Breast epithelium (tissue), 4 donors: ENCODE measurements at places on chromosomes 11 and 22. TPM values are rescaled to one million over a fixed set of nuclear protein-coding genes. Genes with fewer than 3 reads are reported as not detected.

Gene OR10A2
- total RNA-seq = not detected

DNA sequence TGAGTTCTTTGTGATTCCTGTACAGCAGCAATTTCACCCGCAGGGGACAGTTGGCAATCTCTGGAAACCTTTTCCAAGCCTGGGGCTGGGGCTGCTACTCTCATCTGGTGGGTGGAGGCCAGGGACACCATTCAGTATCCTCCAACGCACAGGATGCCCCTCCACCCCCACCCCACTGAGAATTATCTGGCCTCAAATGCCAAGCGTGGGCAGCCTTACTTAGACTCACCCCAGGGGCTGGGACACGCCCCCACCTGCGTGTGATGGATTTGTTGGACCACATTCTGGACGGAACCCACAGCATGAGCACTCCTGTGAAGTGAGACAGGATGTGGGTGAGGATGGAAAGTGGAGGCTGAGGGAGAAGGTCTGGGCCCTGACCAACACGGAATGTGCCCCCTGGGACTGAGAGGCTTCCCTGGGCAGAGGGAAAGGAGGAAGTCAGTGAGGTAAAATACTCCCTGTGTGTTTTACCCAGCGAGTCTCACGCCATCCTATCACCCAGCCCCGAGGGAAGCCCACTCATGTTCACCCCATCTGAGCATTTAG, 13.7 kb downstream of the RASD2 start:
- DNase-seq = no peak

DNA sequence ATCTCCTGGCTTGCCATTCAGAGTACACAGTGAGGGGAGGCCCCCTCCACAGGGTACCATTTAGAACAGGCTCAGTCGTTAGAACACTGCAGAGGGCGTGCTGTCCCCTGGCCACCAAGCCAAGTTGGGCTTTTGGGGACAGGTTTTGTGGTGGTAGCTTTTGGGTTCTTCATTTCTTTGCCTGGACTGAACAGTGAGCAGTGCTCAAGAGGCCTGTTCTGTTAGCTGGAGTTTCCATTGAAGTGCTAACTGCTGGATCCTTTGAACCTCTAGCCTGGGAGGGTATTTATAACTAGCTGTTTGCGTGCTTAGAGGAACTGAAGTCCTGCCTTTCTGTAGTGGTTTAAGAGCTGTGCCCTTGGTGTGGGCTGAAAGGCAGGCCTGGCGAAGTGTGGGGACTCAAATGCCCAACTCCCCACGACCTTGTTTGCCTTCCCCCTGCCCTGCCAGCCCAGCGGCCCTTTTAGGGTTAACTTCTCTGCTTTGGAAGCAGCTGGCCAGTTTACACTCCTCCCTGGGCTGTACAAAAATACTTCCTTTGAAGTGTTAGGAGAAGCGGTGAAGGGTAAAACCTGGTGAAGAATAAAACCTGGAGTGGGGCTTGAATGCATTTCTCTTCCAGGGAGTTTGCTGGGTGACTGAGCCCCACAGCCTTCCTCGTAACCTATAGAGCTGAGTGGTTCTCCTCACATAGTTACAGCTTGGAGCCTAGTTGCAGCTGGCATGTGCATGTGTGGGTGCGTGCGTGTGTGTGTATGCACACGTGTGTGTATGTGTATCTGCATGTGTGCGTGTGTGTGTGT, 34.6 kb downstream of the ZNRF3 start:
- no peak for DNase-seq

DNA sequence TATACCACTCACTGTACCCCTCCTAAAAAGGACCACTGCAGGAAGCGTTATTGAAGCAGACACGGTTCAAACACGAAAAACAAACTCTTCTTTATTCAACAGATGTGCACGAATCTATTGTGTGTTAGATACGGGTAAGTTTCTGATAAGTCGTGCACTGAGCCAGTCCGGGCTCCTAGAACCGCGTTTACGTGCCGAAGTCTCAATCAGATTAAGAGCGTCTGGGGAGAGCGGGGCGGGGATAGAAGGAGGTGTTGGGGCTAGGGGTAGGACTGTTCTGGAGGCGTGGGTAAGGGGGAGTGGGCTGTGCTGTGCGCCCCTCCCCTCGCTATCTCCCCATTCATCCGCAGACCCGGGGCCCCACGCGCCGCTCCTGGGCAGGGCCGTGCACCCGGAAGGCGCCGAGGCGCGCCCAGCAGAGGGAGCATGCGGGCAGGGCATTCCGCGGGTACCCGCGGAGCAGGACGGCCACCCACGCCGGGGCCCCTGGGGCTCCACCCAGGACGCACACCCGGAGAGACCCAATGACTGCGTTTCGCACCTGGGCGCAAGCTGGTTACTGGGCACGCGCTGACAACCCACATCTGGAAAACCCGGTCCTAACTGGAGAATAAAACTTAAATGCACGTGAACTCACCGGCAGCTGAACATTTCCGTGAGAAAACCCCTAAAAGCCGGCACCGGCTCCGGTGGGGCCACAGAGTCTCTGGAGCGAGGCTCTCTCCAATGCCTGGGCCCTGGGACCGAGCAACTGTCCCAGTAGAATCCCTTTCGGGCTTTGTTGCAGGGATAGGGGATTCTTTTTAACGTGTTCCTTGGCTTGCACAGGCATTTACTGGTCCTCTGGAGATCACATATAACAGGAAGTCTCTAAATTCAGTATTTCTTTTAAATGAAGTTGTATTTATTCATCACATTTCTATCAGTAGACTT, 40.6 kb downstream of the WEE1 start:
- DNase-seq = peak; percentile 84

DNA sequence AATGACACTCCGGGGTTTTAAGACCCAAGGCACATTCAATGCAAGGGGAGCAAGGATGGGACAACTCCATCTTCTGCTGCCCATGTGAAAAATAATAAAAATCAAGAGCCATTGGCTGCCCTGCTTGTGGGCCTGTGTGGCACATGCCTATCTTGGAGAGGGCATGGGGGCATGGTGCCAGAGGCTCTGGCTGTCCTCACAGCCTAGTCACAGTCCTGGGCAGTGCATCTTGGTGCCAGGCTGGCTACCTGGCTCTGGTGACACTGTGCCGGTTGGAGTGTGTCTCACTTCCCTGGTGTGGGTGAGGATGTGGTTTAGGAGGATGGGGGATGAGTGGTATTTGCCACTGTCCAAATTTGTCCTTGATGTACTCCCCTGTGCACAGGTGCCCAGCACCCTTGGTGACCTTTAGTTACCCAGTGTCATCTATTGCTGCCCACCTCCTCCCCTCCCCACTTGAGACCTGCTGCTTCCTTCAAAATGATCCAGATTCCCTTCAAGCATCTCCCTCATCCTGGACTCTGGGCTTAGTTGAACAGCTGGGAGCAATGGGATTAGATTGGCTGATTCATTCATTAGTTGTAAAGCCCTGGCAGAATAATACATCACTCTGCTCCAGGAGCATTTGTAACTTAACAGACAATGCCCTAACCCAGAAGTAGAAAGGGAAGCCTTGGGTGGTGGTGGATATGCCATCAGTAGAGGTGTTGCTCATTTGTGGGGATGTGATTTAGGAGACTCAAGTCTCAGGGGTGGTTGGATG, 4.6 kb downstream of the TMEM86A start:
- peak; percentile 20 for DNase-seq

GRCh38 chr11:102479733-102480132, 27.2 kb upstream of the TMEM123 start:
- no peak for DNase-seq

DNA sequence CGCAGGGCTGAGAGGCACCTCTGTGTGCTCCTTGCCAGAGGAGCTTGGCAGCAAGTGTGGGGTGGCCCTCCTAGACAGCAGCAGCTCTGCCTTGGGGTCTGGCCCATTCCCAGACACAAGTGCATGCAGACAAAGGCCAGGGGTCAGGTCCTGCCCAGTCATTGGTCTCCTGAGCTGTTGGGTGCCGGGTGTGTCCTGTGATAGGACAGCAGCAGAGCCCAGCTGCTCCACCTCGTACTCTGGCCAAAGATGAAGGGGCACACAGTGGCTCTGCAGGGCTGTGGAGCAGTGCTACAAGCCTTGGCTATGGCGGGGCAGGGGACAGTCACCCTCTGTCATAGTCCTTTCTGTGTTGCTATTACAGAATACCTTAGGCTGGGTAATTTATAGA, 17.3 kb upstream of the OSBPL5 start:
- no peak for DNase-seq

- no peak for DNase-seq
These were observed 43.8 kb upstream of the LARGE1 start for GRCh38 chr22:33964121-33964520.

DNA sequence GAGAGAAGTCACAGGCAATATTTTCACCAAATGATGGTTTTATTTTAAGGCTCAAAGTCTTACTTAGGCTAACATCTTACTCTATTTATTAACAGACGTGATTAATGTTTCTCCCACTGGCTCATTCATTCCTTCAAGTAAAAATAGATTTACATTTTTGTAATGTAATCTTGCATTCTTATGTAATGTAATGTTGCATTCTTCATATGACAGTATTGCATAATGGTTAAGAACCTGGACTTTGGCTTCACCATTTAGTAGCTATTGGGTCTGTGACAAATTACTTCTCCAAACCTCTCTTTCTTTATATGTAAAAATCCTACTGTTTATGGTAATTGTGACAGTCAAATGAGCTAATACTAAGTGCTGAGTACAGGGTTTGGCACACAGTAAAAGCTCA, 3.3 kb upstream of the DIXDC1 start:
- DNase-seq = no peak
